Effector CD4-positive, alpha-beta T cell (primary cell): ENCODE measurements at places on chromosomes 6 and 20.

DNA sequence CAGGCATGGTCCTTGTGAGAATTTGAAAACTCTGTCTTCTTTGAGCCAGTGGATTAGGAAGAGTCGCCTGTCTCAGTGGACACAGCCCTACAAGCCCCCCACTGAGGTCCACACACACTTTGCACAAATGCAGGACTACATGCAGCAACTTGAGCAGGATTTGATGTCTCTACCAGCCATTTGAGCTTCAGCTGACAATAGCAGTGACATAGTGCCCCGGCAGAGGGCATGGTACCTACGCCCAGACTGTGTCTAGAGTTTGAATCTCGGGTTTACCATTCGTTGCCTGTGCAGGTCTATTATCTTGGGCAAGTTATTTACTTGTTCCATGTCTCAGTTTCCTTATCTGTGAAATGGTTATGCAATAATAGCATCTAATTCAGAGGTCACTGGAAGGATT lies 580.1 kb downstream of the TFAP2B start:
- no peak for DNase-seq

GRCh38 chr20:50710492-50711063 lies 19.2 kb upstream of the RIPOR3 start:
- DNase-seq = no peak

GRCh38 chr6:148211777-148212324 lies 130.8 kb upstream of the SASH1 start:
- DNase-seq = no peak

DNA sequence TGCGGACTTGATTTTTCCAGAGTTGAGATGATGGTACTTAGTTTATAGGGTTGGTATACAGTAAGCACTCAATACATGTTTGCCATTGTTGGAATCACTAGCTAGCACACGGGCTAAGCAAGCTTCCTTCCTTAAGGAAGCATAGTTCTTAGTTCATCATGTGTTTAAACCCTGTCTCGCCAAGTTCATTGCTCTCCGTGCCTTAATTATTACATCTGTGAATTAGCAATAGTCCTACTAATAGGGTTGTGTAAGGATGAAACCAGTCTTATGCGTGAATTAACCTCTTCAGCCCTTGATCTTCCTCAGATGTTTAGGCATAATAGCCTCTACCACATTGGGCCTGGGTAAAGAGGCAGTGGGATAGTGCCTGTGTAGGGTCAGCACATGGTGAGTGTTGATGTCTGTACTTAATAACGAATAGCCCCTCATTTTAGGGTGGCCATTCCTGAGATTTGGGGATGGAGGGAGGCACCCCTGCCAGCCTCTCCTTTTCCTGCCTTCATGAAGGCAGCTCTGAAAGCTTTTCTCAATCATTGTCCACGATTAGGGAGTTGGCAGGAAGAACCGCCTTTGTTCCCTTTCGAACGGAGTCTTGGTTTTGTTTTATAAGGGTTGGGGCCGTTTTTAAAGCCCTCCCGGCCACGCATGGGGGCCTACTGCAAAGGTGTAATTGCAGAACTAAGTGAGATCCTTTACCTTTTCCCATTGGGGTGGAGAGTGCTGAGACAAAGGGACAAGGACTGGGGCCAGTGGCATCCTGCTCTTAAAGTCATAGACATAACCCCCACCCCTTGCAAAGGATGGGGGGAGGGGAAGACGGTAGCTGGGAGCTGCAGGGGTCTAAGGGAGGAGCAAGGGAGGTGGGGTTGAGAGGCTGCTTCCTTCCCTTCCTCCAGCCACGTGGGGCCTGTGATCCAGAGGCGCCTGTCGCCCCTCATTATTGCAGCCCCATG lies 2.1 kb downstream of the DNMT3B start:
- DNase-seq = no peak
